ENCODE measurements at places on chromosomes 1 and 21.
A peak's percentile ranks its signal among the peaks of the same experiment; 100 is the strongest.

GRCh38 chr1:30196872-30197638 lies 526.3 kb downstream of the MATN1 start:
- no peak for DNase-seq

DNA sequence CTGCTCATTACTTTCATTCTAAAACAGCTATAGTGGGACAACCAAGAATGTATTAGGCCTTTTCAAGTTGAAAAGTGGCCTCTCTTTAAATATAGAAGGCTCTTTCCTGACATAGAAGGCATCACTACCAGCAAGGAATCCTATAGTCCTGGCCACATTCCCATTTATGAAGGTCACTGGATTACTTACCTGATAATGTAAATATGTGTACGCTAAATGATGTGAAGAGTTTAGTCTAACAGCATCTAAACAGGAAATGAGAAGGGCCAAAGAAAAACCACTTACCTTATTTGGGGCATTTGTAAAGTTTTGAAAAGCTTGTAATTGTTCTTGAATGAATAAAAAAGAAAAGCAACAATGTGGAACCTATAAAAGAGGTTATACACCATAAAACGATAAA lies 24.7 kb downstream of the PRKACB start:
- no peak for DNase-seq

GRCh38 chr1:165645654-165646366 lies 14.8 kb downstream of the MGST3 start:
- DNase-seq: no peak

DNA sequence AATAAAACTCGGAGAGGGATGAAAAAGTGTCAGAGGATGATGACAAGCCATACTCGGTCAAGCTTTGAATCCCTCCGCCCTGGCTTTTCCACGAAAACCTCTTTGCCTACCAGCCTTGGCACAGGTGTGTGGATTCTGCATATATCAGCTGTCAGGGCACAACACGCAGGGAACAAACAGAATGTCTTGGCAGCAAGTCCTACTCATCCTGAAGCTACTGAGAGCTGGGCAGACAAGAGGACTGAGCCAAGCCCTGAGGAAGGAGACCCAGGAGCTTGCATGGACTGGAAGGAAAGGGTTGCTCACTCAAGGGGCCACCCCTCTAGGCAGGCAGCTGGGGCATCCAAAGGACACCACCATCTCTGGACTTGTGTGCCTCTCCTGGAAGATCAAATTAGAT lies 132.4 kb downstream of the HMGB4 start:
- no peak for DNase-seq

- no peak for DNase-seq
These were observed 28.9 kb upstream of the SDHB start for GRCh38 chr1:17082761-17083160.

DNA sequence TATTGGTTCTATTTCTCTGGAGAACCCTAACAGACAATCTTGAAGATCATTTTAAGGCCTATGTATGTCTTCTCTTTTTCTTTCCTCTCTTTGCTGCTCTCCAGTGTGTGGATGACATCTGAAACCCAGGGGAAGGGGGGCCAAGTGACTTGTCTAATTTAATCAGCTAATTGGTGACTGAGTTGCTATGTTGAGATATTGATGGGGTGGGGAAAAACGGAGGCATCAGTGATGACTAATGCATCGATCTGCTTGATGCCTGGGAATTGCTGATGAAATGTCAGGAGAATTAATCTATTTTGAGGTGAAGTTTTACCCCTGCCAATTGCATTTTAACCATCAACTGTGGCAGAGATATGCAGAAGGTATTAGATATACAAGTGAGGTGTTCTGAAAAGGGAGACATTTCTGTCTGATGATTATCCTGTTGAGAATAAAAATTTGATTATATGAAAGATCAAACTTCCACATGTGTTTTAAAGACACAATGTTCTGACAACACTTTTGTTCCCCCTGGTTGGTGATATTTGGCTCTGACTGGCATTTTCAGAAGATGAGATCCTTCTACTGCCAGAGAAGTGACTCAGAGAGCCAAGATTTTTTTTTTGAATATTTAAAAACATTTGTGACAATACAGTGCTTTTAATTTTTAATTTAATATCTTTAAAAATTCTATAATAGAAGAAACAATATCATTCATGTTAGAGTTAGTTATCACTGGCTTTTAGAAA lies 18.7 kb upstream of the PTGFR start:
- no peak for DNase-seq

DNA sequence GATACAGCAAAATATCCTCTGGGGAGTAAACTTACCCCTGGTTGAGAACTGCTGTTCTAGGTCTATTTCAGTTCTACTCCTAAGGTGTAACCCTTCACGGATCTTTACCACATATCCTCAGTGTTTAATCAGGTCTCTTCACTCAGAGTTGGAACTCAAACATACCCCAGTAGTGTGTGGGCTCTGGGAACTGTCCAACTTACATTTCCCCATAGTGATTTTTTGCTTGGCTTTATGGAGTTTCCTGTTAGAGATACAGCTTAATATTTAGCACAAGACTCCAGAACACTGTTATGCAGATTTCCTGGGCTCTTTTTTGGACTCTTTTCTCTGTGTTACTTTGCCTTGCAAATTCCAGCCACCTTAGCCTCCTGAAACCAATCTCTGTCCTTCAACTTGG lies 26.7 kb upstream of the LIN9 start:
- DNase-seq: no peak

GRCh38 chr1:2629627-2630497 lies 3.0 kb downstream of the MMEL1 start:
- no peak for DNase-seq

GRCh38 chr21:37684547-37684946 lies 231.7 kb downstream of the KCNJ6 start:
- DNase-seq: no peak

DNA sequence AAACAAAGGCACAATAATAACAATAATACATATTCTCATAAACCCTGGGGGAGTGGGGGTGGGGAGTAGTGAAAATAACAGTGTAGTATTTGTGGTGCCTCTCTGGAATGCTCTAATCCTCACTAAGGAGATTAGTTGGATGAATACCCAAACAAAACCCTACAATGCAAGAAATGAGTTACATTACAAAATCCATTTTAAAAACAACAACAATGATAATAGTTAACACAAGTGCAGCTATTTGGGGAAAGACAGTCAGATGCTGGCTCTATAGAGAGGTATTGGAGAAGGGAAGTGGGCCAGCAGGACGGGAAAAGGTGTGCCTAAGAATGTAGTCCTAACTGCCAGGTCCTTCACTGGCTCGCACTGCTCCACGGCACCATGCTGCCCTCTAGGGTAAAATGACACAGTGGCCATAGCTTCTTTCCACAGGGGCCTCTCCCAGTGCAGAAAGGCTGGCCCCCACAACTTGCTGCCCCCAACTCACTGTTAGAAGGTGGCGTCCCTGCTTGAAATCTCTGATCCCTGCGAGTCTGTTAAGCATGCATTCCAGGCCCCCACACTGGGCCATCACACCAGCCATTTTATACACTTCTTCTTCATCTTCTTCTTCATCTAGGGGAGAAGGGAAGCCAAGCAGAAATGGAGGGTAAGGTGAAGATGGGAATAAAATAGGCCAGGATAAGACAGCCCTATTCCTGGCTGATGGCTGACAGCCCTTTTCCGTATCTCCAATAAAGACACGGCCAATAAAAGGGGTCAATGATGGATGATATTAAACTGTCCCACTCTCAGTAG lies 113.8 kb downstream of the UBR4 start:
- DNase-seq: no peak

- DNase-seq: no peak
These were observed 19.4 kb downstream of the PLA2G2F start for GRCh38 chr1:20158358-20159070.

- DNase-seq: no peak
These were observed 25.5 kb downstream of the UTS2 start for GRCh38 chr1:7827126-7827955.

GRCh38 chr1:68994096-68994495 lies 497.2 kb upstream of the DEPDC1 start:
- no peak for DNase-seq

- DNase-seq: no peak
These were observed 74.8 kb downstream of the PLD5 start for GRCh38 chr1:242449661-242450060.

GRCh38 chr1:1210726-1211540 lies 3.0 kb downstream of the TNFRSF4 start:
- DNase-seq: peak; percentile 25

DNA sequence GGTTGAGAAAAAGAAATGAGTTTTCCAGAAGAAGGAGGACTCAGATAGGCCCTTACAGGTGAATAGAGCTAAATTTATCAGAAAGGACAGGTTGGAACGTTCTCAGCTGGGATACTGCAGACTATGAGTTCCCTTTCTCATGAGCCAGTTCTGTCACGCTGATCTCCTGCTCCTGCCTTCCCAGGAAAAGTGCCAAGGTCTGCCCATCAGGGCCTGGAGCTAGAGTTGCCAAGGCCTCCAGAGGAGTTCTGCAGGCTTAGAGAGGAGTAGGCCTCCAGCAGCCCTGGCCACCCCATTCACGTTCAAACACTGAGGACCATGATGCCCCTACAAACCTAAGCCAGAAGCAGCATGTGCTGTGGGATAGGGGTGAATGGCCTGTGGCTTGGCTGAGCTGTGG lies 126.8 kb upstream of the TNR start:
- no peak for DNase-seq

DNA sequence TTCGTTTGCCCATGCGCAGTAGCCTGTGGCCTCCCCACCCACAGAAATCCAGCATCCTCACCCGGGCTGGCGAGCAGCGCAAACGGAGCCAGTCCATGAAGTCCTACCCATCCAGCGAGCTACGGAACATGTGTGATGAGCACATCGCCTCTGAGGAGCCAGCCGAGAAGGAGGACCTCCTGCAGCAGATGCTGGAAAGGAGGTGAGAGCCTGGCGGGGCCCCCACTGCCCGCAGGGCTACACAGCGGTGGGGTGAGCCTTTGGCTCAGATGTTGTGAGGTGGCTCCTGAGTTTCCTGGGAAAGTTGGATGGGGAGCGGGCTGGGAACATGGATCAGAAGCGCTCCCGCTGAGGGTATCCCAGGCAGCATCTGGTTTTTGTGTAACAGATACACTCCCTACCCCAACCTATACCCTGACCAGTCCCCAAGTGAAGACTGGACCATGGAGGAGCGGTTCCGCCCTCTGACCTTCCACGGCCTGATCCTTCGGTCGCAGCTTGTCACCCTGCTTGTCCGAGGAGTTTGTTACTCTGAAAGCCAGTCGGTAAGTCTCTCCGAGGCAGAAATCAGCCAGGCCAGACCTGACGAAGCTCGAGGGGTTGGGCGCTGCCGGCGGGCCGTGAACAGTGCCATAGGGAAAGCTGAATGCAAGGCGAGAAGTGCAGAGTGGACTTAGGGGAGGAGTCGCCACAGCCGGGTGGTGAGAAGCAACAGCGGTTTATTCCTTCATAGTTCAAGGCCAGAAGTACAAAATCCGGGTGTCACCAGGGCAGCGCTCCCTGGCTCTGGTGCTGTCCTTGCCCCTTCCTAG lies 10.4 kb downstream of the NPPA start:
- no peak for DNase-seq

GRCh38 chr1:209611771-209612570 lies 28.5 kb downstream of the CAMK1G start:
- DNase-seq: no peak

Data from NCI-H2171 (cell line).